ENCODE measurements at places on chromosomes 2 and 18.

- DNase-seq = no peak
Observed at GRCh38 chr2:188573453-188573852, 281.8 kb downstream of the GULP1 start.

- DNase-seq = no peak
Observed at GRCh38 chr2:130795431-130795830, 40.1 kb downstream of the AMER3 start.

DNA sequence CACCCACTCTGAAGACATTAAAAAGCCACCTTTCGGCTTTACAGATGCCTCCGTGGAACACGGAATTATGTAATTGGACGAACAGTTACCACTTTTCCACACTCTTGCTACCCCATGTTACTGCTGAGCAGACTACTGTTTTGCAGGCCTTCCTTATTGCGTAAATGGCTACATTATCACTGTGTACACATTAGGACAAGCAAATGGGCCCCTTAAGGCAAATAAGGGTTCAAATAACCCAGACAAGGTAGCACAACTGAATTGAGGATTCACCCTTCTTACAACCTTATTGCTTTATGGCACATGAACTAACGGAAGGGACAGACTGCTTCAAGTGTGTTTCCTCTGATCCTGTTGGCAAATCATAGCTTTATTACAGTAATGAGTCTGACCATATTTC is 832.2 kb upstream of the FANCL start:
- no peak for DNase-seq

DNA sequence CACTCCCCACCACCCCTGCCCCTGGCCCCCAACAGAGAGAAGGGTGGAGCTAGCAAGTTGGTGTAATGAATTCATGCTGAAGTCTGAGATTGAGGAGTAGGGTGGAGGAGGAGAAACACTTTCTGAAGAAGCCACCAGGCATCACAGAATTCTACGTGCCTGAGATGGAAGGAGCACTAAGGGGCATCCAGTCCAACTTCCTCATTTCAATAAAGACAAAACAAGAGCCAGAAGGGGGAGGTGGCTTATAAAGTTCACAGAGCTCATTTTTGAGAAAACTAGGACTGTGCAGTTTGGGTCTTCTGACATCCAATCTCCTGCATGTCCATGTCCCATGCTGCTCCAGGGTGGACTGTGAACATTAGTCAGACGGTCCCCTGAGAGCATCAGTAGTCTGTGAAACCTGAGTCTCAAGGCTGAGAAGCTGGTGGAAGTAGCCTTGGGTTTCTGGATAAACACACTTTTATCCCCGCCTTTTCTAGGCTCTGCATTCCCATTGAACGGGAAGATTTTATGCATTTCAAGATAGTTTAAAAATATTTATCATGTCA is 77.7 kb downstream of the TRIM43 start:
- DNase-seq = no peak

DNA sequence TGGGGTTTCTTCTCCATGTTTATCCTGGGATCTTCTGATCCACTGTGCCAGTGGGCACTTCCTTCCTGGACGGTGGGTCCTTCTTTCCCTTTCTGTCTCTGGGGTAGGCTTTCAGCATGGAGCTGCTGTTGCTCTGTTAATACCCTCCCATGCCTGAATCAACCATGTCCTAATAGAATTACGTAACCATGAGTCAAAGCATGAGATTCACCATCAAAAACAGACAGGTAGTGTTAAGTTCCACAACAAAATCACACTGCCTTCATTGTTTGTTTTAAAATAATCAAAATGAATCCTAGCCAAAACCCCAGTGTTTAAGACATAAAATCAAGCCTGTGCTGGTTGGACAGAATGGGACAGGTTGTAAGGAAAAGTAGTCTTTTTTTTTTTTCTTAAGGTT is 37.5 kb downstream of the GNAL start:
- DNase-seq = no peak

- DNase-seq = no peak
Observed at GRCh38 chr18:58727776-58728500, 56.7 kb downstream of the MALT1 start.

GRCh38 chr18:13217466-13217961 is 1.0 kb upstream of the LDLRAD4 start:
- no peak for DNase-seq

DNA sequence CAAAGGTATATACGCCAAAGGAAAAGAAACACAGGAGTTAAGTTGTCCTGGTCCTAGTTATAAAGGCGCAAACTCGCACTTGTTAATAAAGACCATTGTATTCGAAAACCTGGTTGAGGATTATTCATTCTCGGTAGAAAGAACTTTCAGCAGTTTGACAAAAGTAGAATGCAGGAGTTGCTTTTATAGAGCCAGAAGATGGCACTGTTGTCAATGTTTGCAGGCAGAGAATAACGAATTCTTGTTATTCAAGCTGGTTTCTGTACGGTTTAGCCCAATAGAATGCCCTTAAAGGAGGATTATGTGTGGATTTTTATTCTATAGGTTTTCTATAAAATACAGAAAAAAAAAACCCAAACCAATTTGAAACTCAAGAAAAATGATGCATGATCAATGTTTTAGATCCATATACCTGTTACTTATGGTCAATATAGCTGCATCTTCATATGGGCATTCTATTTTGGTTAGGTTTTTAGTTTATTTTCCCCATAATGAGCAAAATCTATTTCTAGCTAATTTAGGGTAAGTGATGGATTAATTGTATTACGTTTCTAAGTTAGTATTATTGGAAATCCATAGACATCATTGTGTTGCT is 510.3 kb downstream of the PLCL1 start:
- DNase-seq = peak; percentile 75

DNA sequence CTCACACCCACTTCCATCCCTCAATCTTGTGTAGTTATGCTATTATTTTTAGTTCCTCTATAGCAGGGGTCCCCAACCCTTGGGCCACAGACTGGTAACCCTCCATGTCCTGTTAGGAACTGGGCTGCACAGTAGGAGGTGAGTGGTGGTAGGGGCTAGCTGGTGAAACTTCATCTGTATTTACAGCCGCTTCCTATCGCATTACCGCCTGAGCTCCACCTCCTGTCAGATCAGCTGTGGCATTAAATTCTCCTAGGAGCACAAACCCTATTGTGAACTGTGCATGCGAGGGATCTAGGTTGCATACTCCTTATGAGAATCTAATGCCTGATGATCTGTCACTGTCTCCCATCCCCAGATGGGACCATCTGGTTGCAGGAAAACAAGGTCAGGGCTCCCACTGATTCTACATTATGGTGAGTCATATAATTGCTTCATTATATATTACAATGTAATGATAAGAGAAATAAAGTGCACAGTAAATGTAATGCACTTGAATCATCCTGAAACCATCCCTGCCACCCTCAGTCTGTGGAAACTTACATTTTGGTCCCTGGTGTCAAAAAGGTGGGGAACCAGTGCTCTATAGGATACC is 1.6 kb upstream of the RAB11FIP5 start:
- DNase-seq = peak; percentile 35

- DNase-seq = peak; percentile 68
Observed at GRCh38 chr2:120804459-120804858, 68.8 kb downstream of the GLI2 start.

GRCh38 chr18:27860701-27861107 is 316.2 kb downstream of the CDH2 start:
- peak; percentile 87 for DNase-seq

DNA sequence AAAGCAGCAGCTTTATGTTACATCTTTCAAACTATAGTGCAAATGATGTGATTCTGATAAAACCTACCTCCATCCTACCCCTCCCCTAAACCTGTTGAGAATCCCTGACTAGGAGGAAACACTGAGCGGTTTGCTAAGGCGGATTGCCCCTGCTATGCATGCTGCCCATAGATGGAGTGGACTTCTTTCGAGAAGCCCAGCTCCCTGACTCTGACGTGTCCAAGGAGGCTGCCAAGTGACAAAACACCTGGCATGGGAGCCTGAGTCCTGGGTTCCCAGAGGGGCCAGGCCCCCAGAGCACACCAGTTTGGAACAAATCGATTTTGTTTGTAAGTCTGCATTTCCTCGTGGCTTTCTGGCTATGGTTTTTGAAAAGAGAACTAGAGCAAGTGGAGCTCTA is 1.4 kb upstream of the UXS1 start:
- DNase-seq = no peak

DNA sequence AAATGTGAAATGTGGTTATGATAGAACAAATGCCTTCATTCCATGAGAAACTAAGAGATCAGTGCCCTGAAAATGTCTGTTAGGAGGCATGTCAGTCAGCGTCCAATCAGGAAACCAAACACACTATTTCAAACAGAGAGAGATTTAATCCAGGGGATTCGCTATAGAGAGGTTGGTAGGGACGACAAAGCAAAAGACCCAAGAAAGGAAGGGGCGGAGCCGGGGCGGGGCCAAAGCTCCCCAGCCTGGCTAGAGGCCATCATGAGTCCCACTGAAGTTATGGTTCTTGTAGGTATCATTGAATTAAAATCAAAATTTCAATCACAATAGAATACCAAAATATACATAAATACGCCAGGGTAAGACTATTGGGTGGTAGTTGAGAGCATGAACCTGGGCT is 32.9 kb upstream of the RNF149 start:
- DNase-seq = no peak

- no peak for DNase-seq
Observed at GRCh38 chr18:61883547-61883946, 9.3 kb downstream of the RNF152 start.

GRCh38 chr2:55810622-55811020 is 113.0 kb downstream of the EFEMP1 start:
- DNase-seq = no peak

- no peak for DNase-seq
Observed at GRCh38 chr2:9092383-9093282, 89.1 kb upstream of the MBOAT2 start.

- no peak for DNase-seq
Observed at GRCh38 chr2:32752205-32752604, 124.4 kb downstream of the TTC27 start.

GRCh38 chr18:7921938-7922587 is 354.9 kb downstream of the PTPRM start:
- no peak for DNase-seq

GRCh38 chr18:66560094-66560493 is 43.8 kb downstream of the CDH19 start:
- no peak for DNase-seq

DNA sequence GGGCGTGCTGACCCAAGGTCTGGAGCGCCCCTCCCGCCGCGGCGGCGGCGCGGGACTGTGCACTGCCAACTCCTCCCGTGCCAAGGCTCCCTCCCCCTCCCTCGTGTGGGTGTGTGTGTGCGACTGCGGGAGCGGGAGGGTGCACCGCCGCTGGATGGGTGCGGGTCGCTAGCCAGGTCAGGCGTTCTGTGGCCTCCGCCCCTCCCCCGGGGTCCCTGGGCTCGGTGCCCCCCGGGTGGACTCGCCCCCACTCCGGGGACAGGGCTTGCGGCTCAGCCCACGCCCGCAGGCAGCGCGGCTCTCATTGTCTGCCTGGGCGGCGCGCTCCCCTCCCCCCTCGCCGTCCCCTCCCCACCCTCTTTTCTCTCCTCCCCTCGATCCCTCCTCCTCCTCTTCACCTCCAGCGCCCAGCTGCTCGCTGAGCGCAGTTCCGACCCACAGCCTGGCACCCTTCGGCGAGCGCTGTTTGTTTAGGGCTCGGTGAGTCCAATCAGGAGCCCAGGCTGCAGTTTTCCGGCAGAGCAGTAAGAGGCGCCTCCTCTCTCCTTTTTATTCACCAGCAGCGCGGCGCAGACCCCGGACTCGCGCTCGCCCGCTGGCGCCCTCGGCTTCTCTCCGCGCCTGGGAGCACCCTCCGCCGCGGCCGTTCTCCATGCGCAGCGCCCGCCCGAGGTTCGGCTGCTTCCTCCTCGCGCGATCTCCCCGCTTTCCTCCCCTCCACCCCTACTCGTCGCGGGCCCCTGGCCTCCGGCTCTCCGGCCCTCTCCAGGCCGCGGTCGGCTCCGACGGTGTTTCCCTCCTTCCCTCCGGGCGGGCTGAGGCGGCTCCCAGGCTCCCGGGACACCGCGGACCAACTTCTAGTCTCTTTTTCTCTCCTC is at the start of gene GATA6:
Gene GATA6 (plus strand): TSS at position 579 of the 878 bp plus-strand sequence. CDS start 1,556 bp downstream, outside the sequence.
- peak; percentile 12 for DNase-seq

DNA sequence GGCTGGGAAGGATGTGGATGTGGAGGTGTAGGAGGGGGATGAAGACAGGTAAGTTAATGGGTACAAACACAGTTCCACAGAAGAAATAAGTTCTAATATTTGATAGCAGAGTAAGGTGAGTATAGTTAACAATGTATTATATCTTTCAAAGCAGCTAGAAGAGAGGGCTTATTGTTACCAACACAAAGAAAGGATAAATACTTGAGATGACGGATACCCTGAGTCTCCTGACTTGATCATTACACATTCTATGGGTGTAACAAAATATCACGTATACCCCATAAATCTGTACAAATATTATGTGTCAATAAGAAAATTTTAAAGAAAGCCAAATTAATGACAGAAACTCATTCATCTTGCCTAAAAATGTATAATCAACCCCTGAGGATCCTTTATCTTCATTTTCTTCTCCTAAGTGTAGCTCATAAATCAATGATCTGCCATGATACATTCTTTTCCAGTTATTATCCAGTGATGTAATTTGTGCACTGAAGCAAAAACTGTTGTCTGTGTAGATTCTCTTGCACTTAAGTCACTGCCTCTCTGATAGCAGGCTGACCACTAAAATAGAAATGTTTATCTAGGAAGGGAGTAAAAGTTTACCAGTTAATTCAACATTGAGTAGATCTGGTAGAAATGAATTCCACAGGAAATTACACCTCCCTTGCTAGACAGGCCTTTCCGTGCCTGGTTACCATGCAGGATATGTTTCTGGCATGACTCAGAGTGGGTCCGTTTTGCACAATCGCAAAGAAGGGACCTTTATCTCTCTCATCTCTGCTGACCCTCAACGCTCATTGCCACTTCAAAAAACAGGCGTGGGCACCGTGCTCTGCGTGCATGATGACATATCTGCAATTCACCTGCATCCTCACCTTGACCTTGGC is 249.7 kb upstream of the NCKAP5 start:
- DNase-seq = no peak

DNA sequence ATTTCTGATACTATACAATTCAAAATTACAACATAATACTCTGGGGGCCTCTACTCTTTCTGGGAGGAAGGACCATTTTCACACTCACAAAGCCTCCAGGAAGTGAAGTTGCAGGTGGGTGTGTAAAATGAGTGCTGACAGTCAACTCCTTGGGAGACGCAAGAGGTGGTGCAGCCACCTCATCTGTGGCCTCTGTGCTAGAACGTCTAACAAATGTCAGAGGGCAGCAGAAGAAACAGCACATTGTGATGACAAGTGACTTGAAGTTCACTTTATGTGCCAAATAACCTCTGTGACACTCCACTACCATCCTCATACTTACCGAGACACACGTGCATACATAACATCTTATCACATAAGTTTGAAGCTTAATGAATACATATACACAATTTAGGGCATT is 10.2 kb downstream of the RNF103 start:
- DNase-seq = no peak
